ENCODE measurements at places on chromosomes 12 and 14.

DNA sequence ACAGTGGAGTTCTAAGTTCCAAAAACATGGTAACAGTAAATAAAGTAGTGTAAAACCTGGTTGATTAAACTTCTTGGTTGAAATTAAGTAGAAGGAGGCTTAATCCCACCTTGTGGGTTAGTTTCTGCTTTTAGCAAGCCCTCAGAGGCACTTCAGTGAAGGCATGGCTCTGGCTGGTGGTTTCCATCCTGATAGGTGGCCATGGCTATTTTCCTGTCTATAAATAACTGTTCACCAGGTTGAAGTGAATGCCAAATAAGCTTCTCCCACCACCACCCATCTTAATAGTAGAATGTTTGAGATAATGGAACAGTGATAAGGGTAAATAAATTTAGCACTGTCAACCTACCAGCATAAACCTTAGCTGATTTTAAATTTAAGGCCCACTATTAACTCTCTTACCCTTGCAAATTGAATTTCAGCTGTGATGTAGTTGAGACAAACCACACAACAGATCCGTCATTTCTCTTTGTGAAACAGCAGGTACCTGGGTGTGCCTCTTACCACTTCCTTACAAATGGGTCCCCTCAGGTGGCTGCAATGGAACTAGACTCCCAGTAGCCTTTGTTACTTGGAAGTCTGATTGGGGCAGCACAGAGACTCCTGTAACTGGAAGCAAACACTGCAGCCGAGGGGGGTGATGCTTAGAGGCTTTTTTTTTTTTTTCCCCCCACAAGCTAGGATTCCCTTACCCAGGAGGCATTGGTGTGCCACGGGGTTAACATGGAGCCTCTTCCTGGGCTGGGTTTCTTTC, 41.4 kb downstream of the DAAM1 start:
- DNase-seq: no peak

DNA sequence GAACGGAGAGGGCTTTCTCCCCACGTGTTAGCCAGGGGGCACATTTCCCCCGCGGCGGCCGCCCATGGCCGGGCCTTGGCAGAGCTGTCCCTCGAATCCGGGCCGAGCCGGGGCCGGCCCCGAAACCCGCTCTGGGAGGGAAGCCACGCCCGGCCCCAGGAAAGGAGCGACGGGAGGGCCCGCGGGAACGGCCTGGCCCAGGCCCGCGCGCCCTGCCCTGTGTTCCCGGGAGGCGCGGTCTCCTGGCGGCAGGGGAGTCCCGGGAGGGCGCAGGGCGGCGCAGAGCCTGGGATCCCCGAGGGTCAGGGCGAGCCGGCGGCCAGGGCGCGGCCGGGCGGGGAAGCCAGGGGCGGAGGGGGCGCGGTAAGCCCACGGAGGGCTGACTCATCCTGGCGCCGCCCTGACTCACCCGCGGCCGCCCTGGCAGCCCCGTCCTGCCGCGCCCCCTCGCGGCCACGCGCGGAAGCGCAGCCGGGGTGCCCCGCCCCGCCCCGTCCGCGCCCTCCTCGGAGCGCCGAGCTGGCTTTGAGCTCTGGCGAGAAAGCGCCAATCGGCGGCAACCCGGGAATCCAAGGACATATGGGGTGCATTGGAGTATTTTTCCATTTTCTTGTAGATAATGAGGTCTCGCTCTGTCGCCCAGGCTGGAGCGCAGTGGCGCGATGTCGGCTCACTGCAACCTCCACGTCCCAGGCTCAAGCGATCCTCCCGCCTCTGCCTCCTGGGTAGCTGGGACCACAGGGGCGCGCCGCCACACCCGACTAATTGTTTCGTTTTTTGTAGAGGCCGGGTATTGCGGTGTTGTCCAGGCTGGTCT, 31.8 kb upstream of the PLEKHG6 start:
- no peak for DNase-seq

- no peak for DNase-seq
Measured at GRCh38 chr12:88383405-88383804, 196.9 kb downstream of the KITLG start.

DNA sequence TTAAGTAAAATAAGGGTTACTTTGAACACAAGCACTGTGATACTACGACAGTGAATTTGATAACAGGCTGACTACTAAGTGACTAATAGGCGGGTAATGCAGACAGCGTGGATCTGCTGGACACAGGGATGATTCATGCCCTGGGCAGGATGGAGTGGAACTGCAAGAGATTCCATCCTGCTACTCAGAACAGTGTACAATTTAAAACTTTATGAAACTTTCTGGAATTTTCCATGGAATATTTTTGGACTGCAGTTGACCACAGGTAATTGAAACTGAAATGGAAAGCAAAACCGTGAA, 46.0 kb downstream of the YEATS4 start:
- no peak for DNase-seq

- DNase-seq: no peak
Measured at GRCh38 chr14:21399311-21399870, 15.6 kb upstream of the SUPT16H start.
